ENCODE measurements at places on chromosomes 5 and 9.

- DNase-seq: no peak
These were observed 22.4 kb downstream of the C9 start for GRCh38 chr5:39341896-39342295.

GRCh38 chr5:32542216-32543059 is 42.9 kb upstream of the SUB1 start:
- DNase-seq: no peak

DNA sequence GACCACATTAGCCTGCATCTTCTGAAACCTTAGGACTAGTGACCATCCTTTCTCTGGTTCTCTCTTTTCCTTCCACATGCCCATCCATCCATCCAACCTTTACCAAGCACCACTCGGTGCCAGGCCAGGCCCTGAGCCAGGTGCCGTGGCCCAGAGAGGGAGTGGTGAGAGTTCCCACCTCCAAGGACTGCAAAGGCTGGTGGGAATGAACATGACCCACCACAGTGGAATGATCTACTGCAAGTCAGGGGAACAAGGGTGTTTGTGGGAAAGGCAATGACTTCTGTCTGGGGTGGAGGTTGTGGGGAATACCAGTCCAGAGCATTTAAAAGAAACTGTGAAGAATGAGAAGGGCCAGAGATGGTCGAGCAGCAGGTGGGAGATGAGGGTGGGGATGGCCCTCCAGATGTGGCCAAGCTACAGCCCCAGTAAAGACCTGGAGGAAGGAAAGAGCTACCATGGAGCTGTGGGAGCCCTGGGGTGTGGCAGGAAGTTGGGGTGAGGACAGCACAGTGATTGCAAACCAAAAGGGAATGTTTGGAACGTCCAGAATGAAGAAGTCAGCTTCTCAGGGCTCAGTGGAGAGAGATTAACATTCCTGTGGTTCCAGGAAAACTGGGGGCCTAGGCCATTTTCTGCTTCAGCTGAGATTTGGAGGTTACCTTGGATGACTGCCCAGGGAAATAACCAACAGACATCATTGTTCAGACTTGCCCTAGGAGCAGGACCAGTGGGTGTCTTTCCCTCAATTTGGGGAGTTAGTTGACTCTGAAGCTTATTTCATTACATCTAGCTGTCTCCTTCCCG is 30.7 kb upstream of the CORO2A start:
- DNase-seq: no peak

DNA sequence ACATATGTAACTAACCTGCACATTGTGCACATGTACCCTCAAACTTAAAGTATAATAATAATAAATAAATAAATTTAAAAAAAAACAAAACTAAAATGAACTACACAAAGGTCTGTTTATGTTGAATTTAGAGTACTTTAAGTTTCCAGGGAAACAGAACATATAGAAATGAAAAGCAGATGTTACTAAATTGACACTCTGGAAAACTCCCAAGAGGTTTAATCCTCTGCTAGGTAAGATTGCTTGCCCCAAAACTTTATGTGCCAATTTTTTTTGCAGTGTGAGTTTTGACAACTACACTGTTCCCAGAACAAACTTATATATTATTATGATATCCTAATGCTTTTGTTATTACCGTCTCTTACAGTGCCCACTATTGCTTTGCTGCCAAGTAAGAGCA is 134.3 kb upstream of the MRPS30 start:
- DNase-seq: no peak

- DNase-seq: no peak
These were observed 233.7 kb downstream of the TLE1 start for GRCh38 chr9:81455462-81456219.

DNA sequence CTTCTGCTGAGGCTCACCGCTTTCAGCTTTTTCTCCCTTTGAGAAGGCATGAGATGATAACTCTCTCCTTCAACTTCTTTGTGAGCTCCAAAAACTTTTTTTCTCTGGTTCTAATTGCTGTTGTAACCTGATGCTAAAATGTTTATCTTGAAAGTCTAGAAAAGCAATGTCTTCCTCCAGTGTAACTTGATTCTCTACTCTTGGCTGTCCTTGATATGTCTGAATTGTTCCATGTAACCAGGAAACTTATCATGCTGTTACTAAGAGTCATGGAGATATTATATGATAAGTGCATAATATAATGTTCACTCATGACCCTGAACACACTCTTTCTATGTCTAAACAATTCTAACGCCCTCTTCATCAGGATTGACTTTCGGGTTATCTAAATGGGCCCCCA is 128.0 kb upstream of the ABCA1 start:
- DNase-seq: no peak

DNA sequence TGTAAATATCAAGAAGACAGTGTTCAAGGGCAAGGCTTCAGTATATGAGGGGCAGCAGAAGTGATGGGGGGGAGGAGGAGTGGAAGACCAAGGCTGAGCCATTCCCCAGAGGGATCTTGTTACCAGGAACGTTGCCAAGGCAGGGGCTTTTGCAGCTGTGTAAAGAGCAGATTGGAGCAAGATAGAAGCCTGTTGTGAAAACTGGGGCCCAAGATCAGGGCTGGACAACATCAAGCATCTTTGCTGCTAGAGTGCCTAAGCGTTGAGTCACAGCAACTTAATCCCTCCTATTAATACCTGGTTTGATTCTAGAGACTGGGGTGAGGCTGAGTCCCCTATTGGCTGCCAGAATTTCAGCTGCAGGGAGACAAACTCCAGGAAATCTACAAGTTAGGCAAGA is 18.4 kb upstream of the ERCC6L2 start:
- no peak for DNase-seq

DNA sequence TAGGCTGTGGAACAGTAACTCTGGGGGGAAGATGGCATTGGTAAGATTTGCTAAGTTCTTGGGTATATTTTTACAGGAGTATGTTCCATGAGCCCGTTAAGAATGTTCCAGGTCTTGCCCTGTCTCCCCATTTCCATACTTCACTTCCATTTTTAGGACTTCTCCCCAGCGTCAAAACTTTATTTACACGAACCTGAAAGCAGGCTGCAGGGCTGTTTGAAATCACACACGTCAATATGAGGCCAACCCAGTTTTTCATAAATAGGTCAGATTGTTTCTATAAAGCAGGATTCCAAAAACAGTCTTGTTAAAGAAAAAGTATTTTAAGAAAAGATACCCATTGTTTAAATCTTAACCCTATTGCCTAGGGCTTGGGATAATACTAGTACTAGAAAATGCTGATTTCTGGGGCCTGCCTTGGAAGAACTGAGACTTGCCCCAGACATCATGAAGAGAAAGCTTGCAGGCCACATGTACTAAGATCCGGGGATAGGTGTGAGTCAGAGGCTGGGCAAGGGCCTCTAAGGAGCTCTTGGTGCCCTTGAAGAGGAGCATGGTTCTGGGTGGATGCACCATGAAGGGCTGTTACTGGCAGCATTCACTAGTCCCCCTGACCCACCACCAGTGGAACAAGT is 24.2 kb downstream of the TRIO start:
- no peak for DNase-seq
